NCI-H460 (cell line): ENCODE measurements at places on chromosomes 13 and 19. TPM values are rescaled to one million over a fixed set of nuclear protein-coding genes. Genes with fewer than 3 reads are reported as not detected.

The NDUFA11 gene
- total RNA-seq = 103 and 146 TPM in 2 replicates

The MTUS2 gene
- not detected in 2 replicates for total RNA-seq

The GPR12 gene
- not detected in 2 replicates for total RNA-seq

DNA sequence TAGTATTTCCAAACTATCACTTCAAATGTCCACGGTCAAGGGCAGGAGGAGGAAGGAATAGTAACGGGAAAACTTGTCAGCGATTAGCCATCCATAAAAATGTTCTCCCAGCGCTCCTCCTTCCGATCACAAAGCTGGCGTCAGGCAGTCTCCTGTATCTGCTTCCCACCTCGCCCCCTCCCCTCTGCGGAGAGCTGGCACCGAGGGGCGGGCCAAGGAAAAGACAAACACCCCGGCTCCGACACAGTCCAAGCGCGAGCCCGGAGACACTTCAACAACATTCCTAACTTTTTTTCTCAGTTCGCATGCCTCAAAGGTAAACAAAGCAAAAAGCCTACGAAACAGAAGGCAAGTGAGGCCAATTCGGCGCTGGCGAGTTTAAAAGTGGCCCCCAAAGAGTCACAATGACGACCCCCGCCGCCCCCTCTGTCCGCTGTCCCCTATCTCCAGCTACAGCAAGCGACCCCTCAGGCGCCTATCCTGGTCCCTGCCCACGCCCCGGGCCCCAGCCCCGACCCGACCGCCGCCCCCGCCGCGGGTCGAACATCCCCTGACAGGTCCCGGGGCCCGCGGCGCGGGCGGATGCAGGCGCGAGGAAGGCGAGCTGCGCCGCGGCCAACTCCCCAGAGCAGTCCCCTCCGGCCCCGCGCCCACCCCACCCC is 736 bp downstream of the SMAD9 start:
- DNase-seq = no peak

The KCNJ14 gene
- total RNA-seq = 1.8 and 2.0 TPM in 2 replicates

- no peak for DNase-seq
Observed at GRCh38 chr19:37635076-37636056, 19.9 kb downstream of the ZFP30 start.

GRCh38 chr13:34462843-34463242 is 479.2 kb upstream of the NBEA start:
- DNase-seq = no peak

DNA sequence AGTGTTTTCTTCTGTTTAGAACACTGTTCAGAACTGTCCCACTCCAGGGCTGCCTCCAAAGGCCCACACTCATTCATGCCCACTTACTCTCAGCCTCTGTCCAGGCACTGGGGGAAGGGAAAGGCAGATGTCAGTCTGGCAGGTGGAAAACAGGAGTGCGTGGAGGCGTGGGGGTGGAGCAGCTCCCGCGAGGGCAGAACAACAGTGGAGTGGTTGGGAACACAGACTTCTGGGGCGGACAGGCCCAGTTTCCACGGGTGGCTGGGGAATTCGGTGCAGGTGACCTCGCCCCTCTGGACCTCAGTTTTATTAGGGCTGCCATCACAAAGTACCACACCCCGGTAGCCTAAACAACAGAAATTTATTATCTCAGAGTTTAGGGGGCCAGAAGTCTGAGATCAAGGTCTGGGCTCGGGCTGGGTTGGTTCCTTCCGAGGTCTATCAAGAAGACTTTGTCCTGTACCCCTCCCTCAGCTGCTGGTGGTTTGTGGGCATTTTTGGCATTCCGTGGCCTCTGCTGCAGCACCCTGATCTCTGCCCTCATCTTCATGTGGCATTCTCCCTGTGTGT is 59.7 kb downstream of the SIPA1L3 start:
- DNase-seq = no peak

The SPIB gene
- total RNA-seq = not detected in 2 replicates

GRCh38 chr13:23843436-23843835 is 45.8 kb downstream of the MIPEP start:
- DNase-seq = no peak
